ENCODE measurements at places on chromosomes 4 and X.

DNA sequence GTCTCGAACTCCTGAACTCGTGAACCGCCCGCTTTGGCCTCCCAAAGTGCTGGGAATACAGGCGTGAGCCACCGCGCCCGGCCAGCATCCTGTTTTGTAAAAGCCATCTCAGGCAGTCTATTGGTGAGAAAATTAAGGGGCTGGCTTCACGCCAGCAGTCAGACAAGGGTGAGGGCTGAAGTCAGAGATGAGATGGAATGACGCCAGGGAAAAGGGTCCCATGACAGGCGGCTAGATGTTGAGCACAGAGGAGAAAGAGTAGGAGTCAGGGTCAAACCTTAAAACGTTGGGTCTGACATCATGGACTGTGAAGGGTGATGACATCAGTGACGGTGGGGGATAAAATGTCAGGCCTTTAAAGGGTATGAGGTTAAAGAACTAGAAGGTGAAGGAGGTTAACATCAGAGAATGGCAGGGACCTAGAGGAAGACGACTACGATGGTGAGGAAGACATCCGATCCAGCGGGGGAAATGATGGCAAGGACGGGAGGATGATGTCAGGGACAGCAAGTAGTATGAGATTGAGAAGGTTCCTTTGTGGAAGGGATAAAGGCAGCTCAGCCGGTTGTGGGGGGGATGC lies 504 bp upstream of the RBM3 start:
- DNase-seq = peak; percentile 21

GRCh38 chr4:105843941-105844340 lies 51.3 kb upstream of the NPNT start:
- DNase-seq = no peak

GRCh38 chr4:15884666-15885065 lies 53.9 kb downstream of the FGFBP1 start:
- no peak for DNase-seq

GRCh38 chr4:58214376-58214775 lies 1104.2 kb upstream of the IGFBP7 start:
- DNase-seq = no peak

GRCh38 chr4:39348371-39349315 lies 17.5 kb downstream of the RFC1 start:
- DNase-seq = no peak

Data from activated CD4-positive, alpha-beta T cell treated with anti-CD3 and anti-CD28 coated beads, Interleukin-2, amount 50 U/mL, for 1 hour (primary cell).